ENCODE measurements at places on chromosomes 16 and 17. TPM values are rescaled to one million over a fixed set of nuclear protein-coding genes. Genes with fewer than 3 reads are reported as not detected.

HNF1B gene
- not detected for total RNA-seq

SDK2 gene
- not detected for total RNA-seq

KRTAP4-1 gene
- not detected for total RNA-seq

CCP110 gene
- total RNA-seq = 9.7 TPM

RNU2-1 gene
- total RNA-seq = not detected

MYH8 gene
- total RNA-seq = not detected

HOXB1 gene
- total RNA-seq = not detected

QPRT gene
- total RNA-seq = 1.4 TPM

NECAB2 gene
- total RNA-seq = not detected

SMIM36 gene
- not detected for total RNA-seq

SETD6 gene
- 10.0 TPM for total RNA-seq

NRN1L gene
- total RNA-seq = not detected

HOXB5 gene
- under 0.01 TPM for total RNA-seq

YPEL2 gene
- 85.0 TPM for total RNA-seq

CDH8 gene
- not detected for total RNA-seq

GINS2 gene
- total RNA-seq = 14.4 TPM

KRTAP29-1 gene
- not detected for total RNA-seq

CCL18 gene
- not detected for total RNA-seq

KREMEN2 gene
- not detected for total RNA-seq

PTGES3L gene
- 0.65 TPM for total RNA-seq

RRAD gene
- total RNA-seq = 0.65 TPM

TVP23A gene
- total RNA-seq = not detected

FA2H gene
- not detected for total RNA-seq

CBFB gene
- 146 TPM for total RNA-seq

GRB2 gene
- 101 TPM for total RNA-seq

DNASE1L2 gene
- 0.97 TPM for total RNA-seq

PLLP gene
- 1.9 TPM for total RNA-seq

ZNF423 gene
- 1.3 TPM for total RNA-seq

ARHGDIG gene
- total RNA-seq = 0.61 TPM

MYO15B gene
- total RNA-seq = 1.9 TPM

SLC9A5 gene
- 0.30 TPM for total RNA-seq

OVCA2 gene
- 119 TPM for total RNA-seq

ABCA6 gene
- 44.8 TPM for total RNA-seq

PYY gene
- total RNA-seq = not detected

TMEM100 gene
- 0.97 TPM for total RNA-seq

HOXB6 gene
- 6.2 TPM for total RNA-seq

TAC4 gene
- not detected for total RNA-seq

ALDH3A1 gene
- 0.61 TPM for total RNA-seq

ST6GALNAC2 gene
- total RNA-seq = 0.65 TPM

HYDIN gene
- not detected for total RNA-seq

TNK1 gene
- total RNA-seq = not detected
